AG08396 (cell line): ENCODE measurements at places on chromosomes 16 and 17.

DNA sequence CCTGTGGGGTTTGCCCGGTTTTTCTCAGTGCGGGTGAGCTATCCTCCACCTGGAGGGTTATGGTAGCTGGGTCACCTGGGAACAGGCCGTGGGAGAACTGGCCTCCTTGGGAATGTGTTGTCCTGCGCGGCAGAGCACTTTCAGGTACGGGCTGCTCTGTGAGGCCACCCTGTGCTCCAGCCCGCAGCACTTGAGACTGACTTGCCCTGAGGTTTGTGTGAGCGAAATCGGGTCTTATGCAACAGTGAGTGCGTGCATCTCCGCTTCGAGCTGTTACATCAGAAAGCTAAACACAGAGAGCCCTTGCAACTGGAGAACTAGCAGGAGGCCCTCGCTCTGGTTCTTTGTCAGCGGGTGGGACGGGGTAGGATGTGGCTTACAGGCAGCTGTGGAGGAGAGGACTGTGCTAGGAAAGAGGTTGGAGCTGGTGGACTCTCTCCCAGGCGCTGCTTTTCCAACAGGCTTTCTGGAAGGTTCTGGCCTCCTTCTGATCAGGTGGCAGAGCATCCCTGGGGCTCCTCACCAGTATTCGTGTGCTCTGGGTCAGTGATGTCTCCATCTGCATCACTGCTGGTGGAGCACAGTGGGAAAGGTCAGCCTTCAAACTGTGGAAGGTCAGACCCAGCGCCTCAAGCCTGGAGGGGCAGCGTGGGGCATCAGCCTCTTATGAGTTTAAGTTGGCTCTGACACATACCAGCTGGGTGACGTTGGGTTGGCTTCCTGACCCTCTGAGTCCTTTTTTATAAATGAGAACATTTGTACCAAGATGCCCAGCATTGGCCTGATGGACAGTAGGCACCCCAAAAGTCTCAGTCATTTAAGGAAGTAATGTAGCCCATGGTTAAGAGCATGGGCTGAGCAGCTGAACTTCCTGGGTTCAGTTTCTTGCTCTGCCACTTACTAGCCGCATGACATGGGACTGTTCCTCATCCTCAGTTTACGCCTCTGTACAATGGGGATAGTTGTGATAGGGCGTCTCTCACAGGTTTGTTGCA is 76.3 kb downstream of the KSR1 start:
- DNase-seq: no peak

DNA sequence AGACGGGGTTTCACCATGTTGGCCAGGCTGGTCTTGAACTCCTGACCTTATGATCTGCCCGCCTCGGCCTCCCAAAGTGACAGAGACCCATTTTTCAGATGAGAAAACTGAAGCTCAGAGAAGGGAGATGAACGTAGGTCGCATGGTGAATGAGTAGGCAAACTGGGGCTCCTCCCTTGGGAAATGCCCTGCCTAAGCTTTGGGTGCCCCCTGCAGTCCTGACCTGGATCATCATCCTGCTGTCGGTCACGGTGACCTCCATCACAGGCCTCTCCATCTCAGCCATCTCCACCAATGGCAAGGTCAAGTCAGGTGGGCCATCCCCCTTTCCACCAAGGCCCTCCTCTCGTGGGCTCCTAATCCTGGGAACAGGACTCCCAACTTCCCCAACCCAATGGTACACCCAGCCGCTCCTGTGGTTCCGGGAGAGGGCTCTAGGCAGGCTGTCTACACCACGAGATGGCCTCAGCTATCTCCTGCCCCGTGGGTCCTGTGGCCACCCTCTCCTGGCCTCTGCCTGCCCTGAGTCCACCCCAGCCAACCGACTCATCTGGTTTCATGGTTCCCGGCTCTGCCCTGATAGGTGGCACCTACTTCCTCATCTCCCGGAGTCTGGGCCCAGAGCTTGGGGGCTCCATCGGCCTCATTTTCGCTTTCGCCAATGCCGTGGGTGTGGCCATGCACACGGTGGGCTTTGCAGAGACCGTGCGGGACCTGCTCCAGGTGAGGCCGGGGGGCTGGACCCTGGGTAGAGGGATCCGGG is 4.7 kb downstream of the SLC12A3 start:
- DNase-seq: peak; percentile 39

DNA sequence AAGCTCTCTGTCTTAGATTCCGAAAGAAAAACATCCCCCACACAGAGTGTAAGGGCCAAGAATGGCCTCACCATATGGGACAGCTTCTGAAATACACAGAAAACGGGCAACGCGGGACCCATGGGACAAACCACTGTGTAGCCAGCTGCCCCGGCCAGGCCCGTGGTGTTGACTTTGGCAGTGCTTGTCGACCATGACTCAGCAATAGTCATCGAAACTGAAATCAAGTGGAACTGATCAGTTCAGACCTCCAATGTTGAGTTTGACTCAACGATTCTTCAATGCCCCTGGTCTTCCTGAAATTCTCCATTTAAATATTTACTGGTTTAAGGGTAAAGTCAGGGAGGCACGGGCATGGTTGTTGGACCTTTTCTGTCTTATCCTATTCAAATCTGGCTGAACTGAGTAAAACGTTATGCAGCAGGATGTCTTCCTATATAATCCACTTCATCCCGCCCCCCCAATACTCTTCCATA is 27.5 kb downstream of the ZFHX3 start:
- DNase-seq: peak; percentile 75

- no peak for DNase-seq
Observed at GRCh38 chr17:35460354-35460851, 11.8 kb upstream of the SLFN13 start.
